ENCODE measurements at places on chromosomes 7 and 10.
A peak's percentile ranks its signal among the peaks of the same experiment; 100 is the strongest.

DNA sequence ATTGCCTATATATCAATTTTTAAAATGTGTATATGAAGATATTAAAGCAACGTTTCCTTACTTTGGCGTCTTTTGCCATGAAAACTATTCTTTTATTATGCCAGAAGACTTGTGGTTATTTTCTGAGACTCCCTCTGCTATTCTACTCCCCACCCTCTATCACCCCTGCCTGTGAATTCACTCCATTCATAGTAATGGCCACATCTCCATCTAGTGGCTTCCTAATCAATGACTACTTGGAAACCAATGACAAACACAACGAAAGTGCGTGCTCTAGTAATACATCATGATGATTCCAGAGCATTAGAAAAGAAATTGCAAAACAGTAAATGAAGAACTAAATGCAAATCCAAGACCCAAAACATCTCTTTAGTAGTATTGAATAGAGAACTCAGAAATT, 186.7 kb upstream of the HGF start:
- DNase-seq = no peak

DNA sequence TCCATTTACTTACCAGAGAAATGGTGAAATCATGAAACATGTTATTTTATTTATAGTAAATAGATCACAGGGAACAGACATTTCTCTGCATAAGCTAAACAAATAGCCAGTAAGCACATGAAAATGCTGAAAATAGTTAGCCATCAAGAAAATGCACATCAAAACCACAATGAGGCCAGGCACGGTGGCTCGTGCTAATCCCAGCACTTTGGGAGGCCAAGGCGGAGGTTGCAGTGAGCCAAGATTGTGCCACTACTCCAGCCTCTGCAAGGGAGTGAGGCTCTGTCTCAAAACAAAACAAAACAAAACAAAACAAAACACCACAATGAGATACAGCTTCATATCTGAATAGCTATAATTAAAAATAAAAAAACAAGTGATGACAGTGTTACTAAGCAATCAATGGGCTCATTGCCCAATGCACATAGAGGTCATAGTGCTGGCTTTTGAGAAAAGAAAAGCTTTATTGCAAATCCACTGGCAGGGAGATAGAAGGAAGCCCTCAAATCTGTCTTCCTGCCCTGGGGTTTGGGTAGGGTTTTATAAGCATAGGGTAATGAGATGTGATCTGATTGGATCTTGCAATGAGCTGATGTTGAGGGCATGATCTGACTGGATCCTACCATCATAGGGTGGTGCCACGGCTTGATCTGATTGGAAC, 16.2 kb downstream of the CSTF2T start:
- no peak for DNase-seq

DNA sequence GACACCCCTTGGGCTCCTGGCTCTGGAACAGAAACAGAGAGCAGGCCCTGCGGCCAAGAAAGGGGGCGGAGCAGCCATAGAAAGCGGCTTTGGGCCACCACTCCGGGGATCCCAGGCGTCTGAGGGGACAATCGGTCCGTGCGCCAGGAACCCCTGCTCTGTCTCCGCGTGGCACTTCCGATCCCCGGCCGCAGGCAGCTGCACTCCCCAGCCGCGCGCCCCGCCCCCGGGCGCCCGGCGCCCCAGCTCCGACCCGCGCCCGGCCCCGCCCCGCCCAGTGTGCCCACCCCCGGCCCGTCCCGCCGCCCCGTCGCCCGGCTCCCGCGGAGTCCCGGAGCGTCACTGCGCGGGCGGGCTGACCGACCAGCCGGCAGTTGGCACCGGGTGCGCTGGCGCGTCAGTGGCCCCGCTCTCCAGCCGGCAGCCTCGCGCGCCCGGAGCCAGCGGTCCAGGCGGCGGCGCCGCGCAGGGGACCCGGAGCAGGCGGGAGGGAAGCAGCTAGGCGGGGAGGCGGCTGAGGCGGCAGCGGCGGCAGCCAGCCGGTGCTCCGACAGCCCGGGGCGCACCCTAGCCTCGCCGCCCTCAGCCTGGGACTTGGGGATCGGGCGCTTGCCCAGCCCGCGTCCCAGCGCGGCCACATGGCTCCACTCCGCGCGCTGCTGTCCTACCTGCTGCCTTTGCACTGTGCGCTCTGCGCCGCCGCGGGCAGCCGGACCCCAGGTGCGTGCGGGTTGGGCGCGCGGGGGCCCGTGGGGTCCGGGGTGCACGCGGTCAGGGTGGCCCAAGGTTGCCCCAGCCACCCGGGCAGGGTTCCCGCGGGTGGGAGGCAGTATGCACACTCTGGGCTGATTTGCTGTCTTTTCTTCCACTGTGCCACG, at the start of gene ADAMTS14:
Gene ADAMTS14 (plus strand): TSS at position 342 of the 878 bp plus-strand sequence. CDS start 297 bp downstream, at position 639.
- peak; percentile 47 for DNase-seq

GRCh38 chr10:49151025-49151445, 17.2 kb upstream of the FAM170B start:
- DNase-seq = no peak

- DNase-seq = peak; percentile 30
Observed at GRCh38 chr7:105691082-105691679, 109.9 kb upstream of the EFCAB10 start.

GRCh38 chr10:108639010-108639409, 1284.3 kb downstream of the XPNPEP1 start:
- no peak for DNase-seq

GRCh38 chr10:127149501-127150081, 46.8 kb downstream of the INSYN2A start:
- DNase-seq = no peak

- DNase-seq = no peak
Observed at GRCh38 chr7:16753932-16754855, 639 bp downstream of the TSPAN13 start.

- no peak for DNase-seq
Observed at GRCh38 chr7:91182819-91183764, 81.1 kb upstream of the FZD1 start.

GRCh38 chr7:40436710-40437109, 301.9 kb downstream of the SUGCT start:
- DNase-seq = no peak

DNA sequence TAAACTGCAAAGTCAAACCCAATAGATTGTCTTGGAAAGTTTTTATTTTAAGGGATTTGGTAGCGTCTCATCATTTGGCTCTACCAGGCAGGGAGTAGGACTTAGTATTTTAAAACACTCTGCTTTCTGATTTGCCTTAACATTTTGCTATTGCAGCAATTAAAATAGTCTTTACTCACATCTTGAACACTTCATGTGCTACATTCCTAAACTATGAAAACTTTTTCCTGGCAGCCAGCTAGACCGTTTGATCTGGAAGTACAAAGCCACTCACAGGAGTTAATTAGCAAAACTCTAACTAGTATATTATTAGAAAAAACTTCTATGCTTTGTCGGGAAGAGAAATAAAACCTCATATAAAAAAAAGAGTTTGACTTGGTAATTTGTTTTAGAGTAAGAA, 111.4 kb downstream of the TFPI2 start:
- DNase-seq = no peak

- DNase-seq = no peak
Observed at GRCh38 chr7:41241641-41242040, 461.2 kb downstream of the INHBA start.

DNA sequence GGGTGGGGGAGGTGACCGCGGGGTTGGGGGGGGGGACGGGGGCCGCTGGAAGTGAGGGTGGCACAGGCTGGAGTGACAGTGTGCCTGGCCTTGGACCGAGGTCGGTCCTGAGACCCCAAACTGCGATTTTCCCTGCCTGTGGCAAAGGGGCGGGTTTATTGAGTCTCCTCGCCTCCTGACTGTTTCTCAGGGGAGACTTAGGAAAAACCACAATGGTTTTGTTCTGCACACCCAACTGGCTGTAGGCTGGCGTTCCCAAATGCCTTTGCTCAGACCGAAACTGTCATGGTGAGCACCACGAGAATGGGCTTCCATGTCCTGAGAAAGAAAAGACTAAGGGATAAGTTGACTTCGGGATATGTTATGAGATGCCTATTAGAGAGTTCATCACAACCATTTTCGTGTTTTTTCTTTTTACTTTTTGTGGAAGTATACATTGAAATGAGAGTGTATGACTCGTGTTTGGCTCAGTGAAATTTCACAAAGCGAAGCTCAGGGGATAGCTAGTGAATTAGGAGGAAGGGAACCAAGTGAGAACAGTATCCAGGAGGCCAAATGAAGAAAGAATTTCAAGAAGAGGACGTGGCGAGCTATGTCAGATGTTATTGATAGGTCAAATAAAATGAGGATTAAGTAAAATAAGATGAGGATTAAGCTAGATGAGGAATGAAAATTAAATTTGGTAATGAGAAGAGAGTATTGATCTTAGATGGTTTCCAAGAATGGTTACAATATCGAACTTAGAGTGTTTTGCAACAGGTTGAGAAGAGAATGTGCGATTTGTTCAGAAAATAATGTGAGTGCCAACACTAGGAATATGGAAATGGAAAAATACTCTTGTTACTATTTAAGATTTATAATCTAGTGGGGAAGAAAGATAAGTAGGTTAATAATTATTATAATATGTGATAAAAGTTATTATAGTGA, 918 bp downstream of the NET1 start:
- DNase-seq = peak; percentile 16

DNA sequence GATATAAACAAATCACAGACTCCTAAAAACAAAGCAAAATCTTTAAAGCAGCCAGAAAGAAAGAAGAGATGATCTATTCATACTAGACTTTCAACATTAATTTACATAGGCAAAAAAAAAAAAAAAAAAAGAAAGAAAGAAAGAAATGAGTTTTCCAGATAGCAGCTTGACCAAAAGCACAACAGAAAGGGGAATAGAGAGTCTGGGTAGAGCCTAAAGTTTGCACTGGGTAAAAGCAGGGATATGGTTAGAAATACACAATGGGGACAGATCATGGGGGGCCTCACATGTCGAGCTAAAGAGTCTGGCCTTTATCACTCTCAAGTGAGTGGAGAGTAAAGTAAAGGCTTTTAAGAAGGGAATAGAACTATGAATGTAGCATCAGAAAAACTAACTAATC, 169.8 kb downstream of the SGMS1 start:
- DNase-seq = no peak

DNA sequence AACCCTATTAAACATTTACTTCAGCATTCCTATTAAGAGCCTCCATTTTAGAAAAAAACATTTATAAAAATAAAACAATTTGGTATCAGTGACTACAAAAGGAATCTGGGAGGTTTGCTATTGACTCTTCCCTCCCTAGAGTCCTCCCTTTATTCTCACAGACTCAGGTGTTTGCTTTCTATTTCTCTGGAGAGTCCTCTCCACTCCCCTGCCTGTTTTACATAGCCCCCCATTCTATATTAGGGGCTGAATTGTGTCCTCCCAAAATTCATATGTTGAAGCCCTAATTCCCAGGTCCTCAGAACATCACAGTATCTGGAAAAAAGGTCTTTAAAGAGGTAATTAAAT, 69.8 kb downstream of the COA1 start:
- no peak for DNase-seq

DNA sequence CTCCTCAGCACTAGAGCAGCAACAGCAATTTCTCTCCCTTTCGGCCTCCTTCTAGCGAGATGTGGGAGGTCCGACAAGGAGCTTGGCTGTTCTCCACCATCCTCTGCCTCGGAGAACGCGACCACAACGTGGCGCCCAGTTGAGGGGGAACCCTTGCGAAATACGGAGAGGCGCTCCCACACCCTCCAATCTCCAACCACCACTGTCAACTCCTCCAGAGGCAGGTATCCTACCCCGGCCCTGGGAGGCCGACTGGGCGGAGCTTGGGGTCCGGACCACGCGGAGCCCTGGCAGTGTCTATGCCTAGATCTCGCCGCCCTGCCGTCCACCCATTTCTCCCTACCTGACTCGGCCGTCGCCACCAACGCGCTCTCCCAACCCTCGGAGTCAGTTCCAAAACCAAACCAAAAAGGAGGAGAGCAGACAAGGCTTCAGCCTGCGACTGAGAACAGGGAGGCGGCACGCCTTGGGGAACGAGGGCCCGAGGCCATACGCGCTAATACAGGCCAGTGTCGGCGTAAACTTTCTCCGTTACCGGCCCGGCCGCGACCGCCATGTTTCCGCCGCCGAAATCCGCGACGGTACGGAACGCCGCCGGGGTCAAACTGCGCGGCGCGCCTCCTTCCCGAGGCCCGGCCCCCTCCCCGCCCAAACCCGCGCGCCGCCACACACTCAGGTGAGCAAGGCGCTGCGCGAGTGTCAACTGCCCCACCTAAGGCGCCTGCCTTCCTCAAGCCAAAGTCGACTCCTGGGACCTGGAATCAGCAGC, at the start of gene TMEM168:
Gene TMEM168 (minus strand): TSS at position 577 of the 769 bp plus-strand sequence. CDS start 5,568 bp downstream, outside the sequence.
- peak; percentile 62 for DNase-seq

DNA sequence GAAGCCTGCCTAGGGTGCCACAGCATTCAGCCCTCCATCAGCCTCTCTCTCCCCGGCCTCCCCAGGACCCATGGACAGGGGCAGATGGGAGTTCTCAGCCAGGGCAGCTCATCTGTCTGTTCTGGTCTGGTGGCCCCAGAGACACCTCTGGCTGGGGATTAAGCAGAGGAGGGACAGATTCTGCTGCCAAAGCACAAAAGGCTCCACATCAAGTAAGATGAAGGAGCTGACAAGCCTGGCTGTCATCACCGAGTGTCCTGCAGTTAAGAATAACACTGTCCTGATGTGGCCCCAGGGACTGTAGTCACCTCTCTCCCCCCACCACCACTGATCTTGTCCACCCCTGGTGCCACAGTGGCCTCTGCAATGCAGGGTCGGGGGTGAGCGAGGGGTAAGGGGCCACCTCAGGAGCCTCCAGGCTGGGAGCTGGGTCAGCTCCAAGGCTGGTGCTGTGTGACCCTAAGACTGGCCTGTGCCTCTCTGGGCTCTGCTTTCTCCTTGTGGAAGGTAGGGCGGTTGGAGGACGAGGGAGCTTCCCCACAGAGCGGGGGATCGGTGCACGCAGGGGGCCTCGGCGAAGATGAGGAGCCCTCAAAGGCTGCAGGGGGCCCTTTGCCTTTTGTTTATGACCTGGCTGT, 18.7 kb downstream of the C10orf105 start:
- DNase-seq = no peak
